ENCODE measurements at places on chromosomes 1 and 21. TPM values are rescaled to one million over a fixed set of nuclear protein-coding genes. Genes with fewer than 3 reads are reported as not detected.

Gene SH3BGR
- total RNA-seq: 7.9 TPM

Gene CLDN17
- total RNA-seq: not detected

DNA sequence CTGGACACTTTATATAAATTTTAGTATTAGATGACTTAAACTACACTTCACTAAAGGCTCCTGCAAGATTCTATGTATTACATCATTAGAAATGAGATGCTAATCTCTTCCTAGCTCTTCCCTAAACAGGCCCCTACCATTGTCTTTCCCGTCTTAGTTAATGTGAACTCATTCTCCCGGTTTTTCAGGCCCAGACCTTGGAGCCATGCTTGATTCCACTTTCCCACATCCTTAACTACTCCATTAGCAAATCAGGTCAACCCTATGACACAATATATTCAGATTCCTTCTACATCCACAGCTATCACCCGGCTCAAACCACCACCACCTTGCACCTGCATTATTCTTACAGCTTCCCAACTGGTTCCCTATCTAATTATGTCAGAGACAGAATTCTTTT lies 73.3 kb downstream of the NVL start:
- no peak for DNase-seq

Gene NAV1
- 84.0 TPM for total RNA-seq

Gene PTPN7
- total RNA-seq: 2.5 TPM

DNA sequence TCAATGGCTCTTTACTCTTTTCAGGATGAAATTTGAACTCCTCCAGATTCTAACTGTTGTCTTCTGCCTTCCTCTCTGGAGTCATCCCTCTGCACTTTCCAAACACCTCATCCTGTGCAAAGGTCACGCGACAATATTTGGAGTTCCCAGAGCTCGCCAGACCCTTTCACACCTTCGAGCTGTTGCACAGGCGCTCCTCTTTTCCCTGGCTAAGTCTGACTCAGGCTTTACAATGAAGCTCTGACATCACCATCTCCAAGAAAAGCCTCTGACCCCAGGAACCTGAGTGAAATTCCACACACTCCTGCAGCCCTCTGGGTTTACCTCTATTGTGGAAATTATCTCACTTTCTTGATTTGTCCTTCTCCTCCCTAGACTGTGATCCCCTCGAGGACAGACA lies 270.3 kb downstream of the RGS7 start:
- DNase-seq: no peak

- DNase-seq: no peak
Measured at GRCh38 chr1:198258491-198258890, 101.7 kb downstream of the NEK7 start.

GRCh38 chr1:53546409-53547155 lies 87.4 kb downstream of the DMRTB1 start:
- DNase-seq: no peak

DNA sequence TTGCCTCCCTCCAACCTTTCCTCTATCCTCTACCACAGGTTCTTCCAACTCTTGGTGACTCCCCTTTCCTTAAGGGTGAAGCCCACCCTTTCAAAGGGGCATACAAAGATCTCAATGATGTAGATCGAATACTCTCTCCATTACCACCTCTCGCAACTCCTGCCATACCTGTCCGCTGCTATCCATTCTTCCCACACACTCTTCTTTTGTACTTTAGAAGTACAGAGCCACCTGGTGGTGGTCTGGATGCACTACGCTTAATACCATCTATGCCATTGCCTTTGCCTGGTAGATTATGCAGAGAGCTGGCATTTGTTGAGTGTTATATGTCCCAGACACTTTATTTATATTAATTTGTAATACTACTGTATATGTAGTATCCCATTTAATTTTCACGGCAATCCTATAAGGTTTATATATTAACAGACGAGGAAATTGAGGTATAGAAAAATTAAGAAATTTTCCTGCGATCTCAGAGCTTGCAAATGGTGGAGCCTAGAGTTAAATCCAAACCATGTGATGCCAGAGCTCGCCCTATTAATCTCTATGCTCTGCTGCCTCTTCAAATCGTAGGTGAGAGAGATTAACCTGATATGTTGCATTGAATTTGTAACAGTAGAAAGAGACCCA lies 22.9 kb downstream of the TSHB start:
- DNase-seq: no peak

DNA sequence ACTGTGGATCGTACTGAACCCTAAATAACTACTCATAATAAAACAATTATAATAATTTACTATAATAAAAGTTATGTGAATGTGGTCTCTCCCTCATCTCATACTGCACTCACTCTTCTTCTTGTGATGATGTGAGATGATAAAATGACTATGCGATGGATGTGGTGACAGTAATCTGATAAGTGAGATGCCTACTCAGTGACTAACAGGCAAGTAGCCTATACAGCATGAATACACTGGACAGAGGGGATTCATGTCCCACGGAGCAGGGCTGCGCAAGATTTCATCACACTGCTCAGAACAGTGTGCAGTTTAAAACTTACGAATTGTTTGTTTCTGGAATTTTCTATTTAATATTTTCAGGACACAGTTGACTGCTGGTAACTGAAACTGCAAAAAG lies 304.0 kb downstream of the DUSP10 start:
- DNase-seq: no peak

DNA sequence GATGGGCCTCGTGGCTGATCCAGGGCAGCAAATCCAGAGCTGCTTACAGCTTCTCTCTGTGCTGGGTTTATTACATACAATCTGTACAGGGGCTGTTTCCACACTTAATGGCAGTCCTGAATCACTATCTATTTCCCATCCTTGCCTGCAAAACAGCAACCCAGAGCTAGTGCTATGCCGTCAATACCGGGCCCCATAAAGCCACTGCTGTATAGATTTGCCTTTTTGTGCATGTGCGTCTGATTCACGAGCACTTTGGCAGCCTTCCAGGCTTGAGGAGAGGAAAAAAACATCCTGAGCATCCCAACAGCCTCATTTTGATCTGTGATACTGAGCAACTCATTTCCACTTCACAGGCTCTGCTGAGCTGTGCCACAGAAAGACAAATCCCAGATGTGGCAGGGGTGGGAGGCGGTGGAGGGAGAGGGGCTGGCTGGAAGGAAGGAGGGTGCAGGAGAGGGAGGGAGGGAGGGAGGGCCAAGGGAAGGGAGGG lies 65.2 kb upstream of the TARBP1 start:
- DNase-seq: peak; percentile 85

DNA sequence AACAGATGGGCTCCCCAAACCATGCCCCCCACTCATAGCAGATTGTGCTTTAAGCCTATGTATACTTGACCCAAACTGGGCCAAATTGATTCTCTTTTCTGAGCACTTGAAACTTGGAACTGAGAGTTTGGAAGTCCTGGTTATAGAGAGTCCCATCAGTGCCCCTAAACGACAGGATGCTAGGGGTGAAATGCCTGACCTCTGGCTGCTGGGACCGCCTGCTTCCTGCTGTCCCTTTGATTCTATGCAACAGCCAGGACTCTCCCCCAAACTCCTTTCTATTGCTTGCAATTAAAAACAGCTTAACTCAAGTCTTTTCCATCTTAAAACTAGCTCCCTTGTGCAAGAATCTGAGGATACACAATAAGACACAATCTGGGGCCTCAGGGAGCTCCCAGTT lies 4.7 kb downstream of the C1orf210 start:
- no peak for DNase-seq
